ENCODE measurements at places on chromosomes 12 and 14.

DNA sequence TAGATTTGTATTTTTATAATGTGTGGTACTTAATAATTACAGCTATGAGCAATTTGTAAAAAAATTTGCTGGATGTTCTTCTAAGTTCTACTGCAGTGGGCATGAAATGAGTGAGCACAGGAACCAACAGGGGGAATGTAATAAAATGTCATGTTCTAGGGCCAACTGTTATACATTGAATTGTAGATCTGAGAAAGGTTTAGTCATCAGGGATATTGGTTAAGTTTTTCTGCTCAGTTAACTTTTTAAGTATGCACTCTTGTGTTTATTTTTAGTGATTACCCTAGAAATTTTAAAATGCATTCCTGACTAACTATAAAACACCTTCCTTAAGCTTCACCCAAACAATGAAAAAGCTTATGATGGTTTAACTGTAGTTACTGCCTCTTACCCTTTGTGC is 101.8 kb downstream of the CAND1 start:
- DNase-seq = no peak

GRCh38 chr12:108531929-108532848 is 17.1 kb downstream of the FICD start:
- no peak for DNase-seq

DNA sequence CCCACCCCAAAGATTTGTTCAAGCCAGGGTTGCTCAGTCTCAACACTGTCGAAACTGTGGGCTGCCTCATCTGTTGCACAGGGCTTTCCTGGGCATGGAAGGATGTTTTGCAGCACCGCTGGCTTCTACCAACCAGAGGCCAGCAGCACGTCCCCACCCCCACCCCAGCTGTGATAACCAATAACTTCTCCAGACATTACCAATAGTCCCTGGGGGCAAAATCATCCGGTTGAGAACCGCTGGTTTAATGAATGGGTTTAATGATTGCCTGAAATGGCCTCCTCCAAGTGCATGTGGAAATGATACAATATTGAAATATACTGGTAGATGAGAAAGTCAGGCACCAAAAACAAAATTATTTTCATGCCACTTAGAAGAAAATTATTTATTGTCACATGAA is 44.5 kb downstream of the RIMBP2 start:
- no peak for DNase-seq

GRCh38 chr12:11981121-11981733 is 89.5 kb upstream of the BCL2L14 start:
- DNase-seq = peak; percentile 2

GRCh38 chr12:21528953-21529352 is 2.9 kb downstream of the SPX start:
- DNase-seq = no peak

DNA sequence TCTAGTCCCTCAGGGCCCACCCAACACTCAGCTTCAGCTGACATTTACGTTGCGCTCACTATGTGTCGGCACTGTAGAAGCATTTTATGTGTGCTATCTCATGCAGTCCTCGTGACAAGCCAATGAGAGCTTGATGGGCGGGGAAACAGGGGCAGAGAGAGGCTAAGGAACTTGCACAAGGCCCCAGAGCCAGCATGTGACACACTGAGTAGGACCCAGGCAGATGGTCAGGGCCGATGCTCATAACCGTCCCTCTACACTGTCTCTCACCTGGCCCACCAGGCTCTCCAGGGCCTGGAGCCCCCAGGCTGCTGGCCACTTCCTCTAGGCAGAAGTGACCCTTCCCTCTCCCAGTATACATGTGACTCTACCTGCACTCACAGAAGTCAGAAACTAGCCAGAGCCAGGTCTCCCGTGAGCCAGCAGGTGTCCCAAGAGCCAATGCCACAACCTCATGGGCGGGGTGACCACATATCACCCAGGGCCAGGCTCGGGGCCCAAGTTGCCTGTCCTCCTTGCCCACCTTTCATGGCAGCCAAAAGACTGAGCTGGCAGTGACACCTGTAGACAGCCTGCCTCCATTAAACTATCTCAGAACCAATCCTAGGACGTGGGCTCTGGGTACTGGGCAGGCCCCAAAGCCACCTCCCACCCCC is 38.3 kb downstream of the TTC7B start:
- DNase-seq = no peak

DNA sequence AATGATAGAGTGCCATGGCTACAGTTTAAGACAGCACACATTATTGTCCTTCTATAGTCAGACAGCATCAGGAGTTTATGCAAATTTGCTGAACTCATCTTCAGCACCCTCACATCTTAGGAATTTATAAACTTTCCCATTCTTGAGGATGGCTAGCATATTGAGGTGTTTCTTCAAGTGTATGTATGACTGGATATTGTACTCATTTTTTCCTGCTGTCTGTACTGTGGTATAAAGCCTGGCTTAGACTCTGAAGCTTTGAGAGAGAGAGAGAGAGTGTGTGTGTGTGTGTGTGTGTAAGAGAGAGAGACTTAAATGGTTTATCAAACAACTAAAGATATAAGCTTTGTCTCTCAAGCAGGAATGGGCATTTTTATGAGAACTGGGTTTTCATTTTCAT is 161.6 kb downstream of the PIK3C2G start:
- DNase-seq = no peak

GRCh38 chr12:90572778-90573177 is 382.2 kb downstream of the CCER1 start:
- no peak for DNase-seq

DNA sequence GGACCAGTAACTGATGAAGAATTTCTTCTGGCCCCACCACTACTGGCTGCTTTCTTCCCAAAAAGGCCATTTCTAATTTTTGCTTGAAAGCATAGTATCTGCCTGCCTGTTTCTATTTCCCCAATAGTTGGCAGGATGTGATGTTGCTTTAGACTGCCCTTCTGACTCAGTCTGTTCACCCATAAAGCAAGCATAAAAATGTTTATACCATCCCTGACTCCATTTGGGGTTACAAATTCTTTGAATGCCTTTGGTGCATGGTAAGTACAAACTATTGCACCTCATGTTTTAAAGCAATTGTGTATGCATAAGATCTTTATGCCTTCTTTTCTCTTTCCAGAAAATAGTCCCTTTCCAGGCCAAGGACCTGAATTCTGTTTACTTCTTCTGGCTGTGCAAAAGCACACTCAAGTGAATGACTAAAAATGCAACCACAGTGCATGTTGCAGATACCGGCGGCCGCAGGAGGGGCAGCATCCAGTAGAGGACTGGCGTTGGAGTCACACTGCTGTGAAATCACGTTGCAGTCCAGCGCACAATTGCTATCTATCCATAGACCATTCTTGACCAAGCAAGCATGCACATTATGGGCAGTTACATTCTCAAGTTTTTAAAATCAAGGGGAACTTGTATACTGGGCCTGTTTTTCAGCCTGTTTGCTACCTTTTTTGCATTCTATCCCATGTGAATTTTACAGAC is 82.4 kb downstream of the SLC5A8 start:
- no peak for DNase-seq

GRCh38 chr12:97038131-97038530 is 131.1 kb downstream of the NEDD1 start:
- no peak for DNase-seq

- DNase-seq = no peak
Observed at GRCh38 chr12:77644915-77645605, 185.6 kb upstream of the NAV3 start.

DNA sequence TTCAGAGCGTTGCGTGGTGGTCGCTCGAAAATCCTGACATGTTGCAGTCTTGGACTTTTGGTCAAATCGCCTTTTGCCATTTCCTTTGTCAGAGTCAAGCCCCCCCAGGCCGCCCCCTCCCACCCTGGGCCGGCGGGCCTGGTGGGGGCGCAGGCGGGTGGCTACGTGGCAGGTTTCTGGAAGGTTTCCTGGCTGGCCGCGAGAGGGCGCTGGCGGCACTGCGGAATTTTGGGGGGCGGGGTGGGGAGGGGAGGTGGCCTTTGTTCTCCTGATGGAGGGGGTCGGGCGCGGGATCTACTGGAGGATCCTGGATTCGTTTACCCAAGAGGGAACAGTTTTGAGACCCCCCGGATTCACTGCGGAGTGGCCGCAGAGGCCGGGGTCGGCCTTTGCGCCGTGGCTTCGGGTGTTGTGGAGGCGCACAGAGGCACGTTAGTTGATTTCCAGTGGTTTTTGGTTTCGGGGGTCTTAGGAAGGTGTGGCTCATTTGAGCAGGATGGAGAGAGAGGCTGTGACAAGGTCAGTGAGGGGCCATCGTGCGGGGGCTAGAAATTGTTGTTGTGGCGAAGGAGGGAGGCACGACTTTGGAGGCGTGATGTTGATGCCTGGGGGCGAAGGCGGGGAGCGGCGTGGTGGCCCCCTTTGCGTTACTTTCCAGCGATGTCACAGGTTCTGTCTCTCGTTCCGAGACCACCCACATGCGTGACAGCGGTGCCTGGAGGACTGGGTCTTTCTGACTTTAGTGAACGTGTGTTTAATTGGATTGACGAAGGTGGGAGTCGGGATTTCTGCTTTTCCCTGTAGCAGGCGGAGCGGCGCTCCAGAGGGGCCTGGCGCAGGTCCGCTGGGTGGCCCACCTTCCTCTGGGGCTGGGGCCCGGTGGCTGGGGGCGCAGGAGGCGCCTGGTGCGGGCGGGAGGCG is 1.4 kb downstream of the MEG3 start:
- no peak for DNase-seq

- no peak for DNase-seq
Observed at GRCh38 chr14:79325557-79325956, 885.7 kb downstream of the DIO2 start.

DNA sequence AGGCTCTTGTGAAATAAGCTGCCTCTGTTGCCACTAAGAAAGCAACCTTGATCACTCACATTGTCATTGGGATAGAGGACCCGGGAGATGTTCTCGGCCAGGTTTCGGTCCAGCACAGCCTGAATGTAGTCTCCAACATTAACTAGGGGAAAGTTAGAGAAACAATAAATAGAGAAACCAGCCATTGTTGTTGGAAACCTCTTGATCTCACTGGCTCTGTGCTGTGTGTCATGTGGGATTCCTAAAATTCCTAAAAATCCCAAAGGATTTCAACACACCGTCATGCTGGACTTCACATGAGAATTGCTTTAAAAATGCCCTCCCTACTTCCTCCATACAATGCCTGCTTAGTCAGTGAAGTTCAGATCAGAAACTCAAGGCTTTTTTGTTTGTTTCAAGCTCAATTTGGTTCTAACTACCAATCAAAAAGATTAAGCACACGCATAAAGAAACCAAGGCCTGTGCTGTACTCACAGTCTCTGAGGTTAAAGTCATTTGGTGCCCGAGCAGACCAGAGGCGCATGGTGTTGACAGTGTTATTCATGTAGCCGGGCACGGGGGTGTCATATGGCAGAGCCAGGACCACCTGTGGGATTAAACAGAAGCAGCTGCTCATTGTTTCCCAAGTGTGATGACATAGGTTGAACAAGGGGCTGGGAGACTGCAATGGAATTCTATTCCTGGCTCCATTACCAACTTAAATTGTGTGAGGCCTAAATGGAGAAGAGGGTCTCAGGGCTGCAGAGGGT is 23.6 kb downstream of the PYGL start:
- DNase-seq = no peak

- no peak for DNase-seq
Observed at GRCh38 chr14:43956741-43957140, 550.3 kb downstream of the FSCB start.

GRCh38 chr14:57831981-57832380 is 33.9 kb downstream of the SLC35F4 start:
- no peak for DNase-seq

DNA sequence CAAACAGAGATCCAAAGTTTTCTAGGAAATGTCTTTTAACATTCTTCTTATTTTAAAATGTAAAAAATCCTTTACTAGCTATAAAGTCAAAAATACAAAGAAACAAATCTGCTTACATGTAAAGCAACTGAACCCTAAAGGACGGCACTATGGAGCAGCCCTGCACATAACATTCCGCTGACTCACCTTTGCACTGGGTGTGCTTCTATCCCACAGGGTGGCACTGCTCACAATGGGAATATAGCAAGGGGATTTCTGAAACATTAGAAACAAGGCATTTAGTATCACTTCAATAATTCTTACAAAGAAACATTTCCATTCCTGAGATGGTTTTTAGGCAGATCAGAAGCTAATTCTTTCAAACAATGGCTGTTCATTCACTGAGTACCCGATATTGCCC is 94.3 kb downstream of the C12orf42 start:
- no peak for DNase-seq

- no peak for DNase-seq
Observed at GRCh38 chr14:90191585-90191984, 64.8 kb upstream of the PSMC1 start.

DNA sequence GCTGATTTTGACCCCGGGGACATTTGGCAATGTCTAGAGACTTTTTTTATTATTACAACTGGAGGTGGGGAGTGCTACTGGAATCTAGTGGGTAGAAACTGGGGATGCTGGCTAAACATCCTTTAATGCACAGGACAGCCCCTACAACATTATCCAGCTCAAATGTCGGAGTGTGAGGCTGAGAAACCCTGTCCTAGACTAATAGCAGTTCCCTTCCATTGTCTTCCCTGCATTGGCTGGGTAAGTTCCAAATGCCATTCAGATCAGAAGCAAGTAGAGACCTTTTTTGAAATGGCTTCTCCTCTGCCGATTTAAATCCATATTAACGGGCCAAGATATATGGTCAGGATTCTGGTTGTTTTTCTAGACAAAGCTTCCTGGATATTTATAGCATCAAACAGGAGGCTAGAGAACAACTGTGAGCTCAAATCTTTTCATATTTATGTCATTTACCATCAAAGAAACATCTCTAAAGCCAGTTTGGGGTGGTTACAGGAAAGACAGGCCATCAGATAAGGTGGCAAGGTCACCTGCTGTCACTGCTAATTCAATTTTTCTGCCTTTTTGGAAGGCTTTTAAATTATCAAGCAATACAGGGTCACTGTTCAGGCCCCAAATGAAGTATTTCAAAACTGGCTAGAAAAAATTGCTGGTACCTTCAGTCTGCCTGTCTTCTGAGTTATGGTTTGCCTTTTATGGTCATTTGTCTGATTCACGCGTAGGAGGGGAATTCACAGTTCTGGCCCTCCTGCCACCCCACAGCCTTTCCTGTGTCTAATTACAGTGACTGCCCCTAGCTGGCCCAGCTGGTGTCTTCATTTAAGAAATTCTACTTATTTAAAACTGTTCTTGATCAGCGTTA is 20.1 kb upstream of the AKAP5 start:
- DNase-seq = no peak

- no peak for DNase-seq
Observed at GRCh38 chr12:102433304-102433703, 47.1 kb downstream of the IGF1 start.

GRCh38 chr14:93989939-93990338 is 7.2 kb upstream of the CCDC197 start:
- DNase-seq = no peak

DNA sequence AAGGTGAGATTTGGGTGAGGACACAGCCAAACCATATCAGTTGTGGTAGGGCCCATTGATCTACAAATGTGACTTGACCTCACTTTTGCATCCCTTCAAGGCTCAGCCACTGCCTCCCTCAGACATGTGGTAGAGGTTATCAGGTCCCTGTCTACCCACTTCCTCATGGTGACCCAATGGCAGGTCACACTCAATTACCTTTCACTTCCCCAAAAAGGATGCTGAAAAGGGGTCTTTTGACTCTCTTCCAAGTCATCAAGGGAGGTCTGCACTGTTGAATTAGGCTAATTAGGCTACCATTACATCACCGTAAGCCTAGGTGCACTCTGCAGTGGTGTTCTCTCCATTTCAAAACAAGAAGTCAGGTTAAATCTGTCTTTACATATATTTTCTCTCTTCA is 22.6 kb upstream of the DRAM1 start:
- DNase-seq = no peak

- DNase-seq = peak; percentile 64
Observed at GRCh38 chr12:6946033-6946919, 2.5 kb downstream of the C12orf57 start.

GRCh38 chr14:68936476-68936875 is 42.6 kb downstream of the ACTN1 start:
- DNase-seq = no peak
